IMR-90 (cell line): ENCODE measurements at places on chromosomes 7 and 10.

GRCh38 chr10:100009283-100009792 is 409 bp downstream of the DNMBP start:
- no peak for DNase-seq

- no peak for DNase-seq
Measured at GRCh38 chr10:2908851-2909630, 158.3 kb upstream of the PFKP start.

DNA sequence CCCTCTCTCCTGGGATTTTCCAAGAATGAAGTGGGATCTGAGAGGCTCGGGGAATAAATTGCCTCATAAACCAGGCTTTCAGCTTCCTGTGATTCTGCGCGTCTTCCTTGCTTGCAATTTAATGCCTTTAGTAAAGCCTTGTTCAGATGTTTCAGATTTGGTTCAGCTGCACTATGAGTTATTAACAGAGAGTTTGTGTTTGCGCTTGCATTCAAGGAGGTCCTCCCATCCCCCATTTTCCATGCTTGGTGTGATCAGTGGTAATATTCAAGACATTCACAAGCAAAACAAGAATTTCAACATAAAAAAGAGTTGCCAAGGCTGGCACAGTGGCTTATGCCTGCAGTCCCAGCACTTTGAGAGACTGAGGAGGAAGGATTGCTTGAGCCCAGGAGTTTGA is 1068.9 kb downstream of the TYW1 start:
- no peak for DNase-seq

DNA sequence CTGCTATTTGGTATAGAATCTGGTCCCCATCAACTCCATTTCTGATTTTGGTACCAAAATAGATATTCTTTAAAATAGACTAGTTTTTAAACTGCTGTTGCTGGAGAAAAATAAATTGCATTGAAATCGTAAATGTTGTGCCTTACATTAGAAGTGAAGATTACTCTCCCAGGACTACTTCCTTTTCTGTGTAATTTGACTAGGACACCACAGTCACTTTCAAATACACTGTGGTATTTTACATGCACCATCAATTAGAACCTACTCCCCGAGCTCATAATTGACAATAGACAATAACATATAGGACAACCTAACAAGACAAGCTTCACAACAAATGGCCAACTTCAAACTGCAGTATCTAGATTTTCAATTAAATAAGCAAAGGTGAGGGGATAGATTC is 211.5 kb downstream of the DGKB start:
- no peak for DNase-seq

DNA sequence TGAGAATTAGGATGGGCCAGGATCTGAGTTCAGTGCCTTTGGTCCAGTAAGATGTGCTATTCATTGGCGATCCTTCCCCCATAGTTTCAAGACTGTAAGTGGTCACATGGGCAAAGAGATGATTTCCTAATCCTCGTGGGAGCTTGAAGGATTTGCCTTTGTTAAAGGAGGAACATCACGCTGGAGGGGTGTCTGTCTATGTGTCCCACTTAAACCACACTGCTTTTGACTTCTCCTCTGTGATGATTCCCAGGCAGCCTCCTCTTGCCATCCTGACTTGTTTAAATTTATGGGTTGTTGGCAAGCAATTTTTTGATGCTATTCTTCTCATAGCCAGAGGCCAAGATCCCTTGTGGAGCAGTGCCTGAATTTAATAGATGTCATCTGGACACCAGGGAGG is 154.0 kb downstream of the TCF7L2 start:
- DNase-seq = no peak
